ENCODE measurements at places on chromosomes 4 and X.

- DNase-seq: no peak
- no peak overlapping the region for H3K4me3 ChIP-seq
- H3K27ac ChIP-seq: no peak overlapping the region
- no peaks in the 10 kb centered on the region for H3K36me3 ChIP-seq
- no peaks in the 10 kb centered on the region for H3K27me3 ChIP-seq
Measured at GRCh38 chr4:968221-968620, 5.1 kb downstream of the DGKQ start.

GRCh38 chrX:150192816-150193215 is 170.3 kb upstream of the MAMLD1 start:
- no peak overlapping the region for H3K27ac ChIP-seq
- H3K4me1 ChIP-seq: no peaks in the 10 kb centered on the region
- no peak overlapping the region for H3K4me3 ChIP-seq
- H3K36me3 ChIP-seq: no peaks in the 10 kb centered on the region

- H3K36me3 ChIP-seq: peaks cover 6% of the 10 kb centered on the region
- no peaks in the 10 kb centered on the region for H3K27me3 ChIP-seq
- H3K27ac ChIP-seq: no peak overlapping the region
- DNase-seq: no peak
- H3K4me1 ChIP-seq: no peaks in the 10 kb centered on the region
Measured at GRCh38 chr4:105280338-105281123, 133.9 kb downstream of the TET2 start.

DNA sequence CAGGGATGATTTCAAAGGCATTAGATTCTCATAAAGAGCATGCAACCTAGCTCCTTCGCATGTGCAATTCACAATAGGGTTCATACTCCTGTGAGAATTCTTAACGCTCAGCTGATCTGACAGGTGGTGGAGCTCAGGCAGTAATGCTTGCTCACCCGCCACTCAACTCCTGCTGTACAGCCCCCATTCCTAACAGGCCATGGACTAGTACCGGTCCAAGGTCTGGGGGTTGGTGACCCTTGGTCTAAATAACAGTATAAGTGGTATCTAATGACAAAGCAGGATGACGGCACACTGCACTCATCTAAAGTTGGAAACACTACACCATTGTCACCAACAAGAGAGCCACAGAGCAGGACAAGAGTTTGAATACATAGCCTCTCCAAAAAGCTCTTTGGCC is 28.5 kb downstream of the ADGRA3 start:
- H3K4me1 ChIP-seq: peaks cover 39% of the 10 kb centered on the region
- H3K36me3 ChIP-seq: no peaks in the 10 kb centered on the region
- no peak for DNase-seq
- no peak overlapping the region for H3K4me3 ChIP-seq
- H3K27me3 ChIP-seq: no peaks in the 10 kb centered on the region

GRCh38 chrX:150548684-150549083 is 19.7 kb upstream of the MTM1 start:
- no peaks in the 10 kb centered on the region for H3K4me1 ChIP-seq
- H3K27ac ChIP-seq: no peak overlapping the region
- DNase-seq: no peak
- H3K27me3 ChIP-seq: no peaks in the 10 kb centered on the region
- no peaks in the 10 kb centered on the region for H3K36me3 ChIP-seq

GRCh38 chrX:12954981-12955380 is 19.9 kb upstream of the TMSB4X start:
- H3K4me3 ChIP-seq: no peak overlapping the region
- H3K27ac ChIP-seq: no peak overlapping the region
- no peak for DNase-seq

GRCh38 chr4:64068096-64068495 is 341.2 kb downstream of the TECRL start:
- no peak overlapping the region for H3K4me3 ChIP-seq
- H3K27ac ChIP-seq: no peak overlapping the region
- H3K36me3 ChIP-seq: no peaks in the 10 kb centered on the region
- DNase-seq: no peak
- H3K27me3 ChIP-seq: no peaks in the 10 kb centered on the region

DNA sequence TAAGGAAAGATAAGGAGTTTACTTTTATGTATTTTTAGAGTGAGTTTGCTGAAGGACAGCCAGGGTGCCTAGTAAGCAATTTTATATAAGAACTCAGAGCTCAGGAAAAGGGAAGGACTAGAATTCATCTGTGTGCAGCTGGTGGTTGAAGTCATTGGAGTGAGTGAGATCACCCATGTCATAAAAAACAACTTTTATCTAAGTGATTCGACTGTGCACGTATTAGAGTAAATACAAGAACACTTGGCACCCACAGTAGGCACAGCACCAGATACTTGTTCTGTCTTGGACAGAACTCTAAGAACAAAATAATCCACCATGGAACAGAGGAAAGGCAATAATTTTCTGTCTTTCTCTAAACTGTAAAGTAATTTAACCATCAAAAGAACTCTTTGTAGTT is 31.6 kb downstream of the SYNPO2 start:
- no peaks in the 10 kb centered on the region for H3K36me3 ChIP-seq
- no peaks in the 10 kb centered on the region for H3K27me3 ChIP-seq
- peaks cover 14% of the 10 kb centered on the region for H3K4me1 ChIP-seq
- H3K4me3 ChIP-seq: no peak overlapping the region
- no peak for DNase-seq

DNA sequence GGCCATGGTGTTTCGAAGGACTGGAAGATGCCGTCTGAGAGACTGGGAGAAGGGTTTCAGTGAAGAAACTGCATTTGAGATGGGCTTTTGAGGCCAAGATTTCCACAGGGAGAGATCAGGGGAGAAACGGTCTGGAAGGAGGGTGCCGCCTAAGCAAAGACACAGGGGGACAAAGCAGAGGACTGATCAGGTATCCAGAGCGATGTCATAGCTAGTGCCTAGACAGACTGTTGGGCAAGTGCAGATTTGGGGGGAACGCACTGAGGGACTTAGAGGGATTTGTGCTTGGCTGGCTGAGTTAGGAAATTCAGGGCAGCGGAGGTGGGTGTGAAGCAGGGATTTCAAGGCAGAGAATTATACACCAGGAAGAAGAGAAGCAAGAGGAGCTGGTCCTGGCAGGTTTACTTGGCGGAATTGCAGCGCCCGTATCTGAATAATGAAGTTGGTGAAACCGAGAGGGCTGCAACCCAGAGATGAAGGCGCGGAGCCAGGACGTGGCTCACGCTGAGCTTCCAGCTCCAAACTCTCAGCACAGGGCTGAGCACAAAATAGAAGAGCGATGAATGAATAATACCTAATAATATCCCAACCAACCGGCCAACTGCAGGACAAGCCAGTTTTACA is 106.9 kb downstream of the MAML3 start:
- no peaks in the 10 kb centered on the region for H3K36me3 ChIP-seq
- H3K4me3 ChIP-seq: no peak overlapping the region
- no peaks in the 10 kb centered on the region for H3K27me3 ChIP-seq
- H3K4me1 ChIP-seq: peaks cover 10% of the 10 kb centered on the region

GRCh38 chrX:37783305-37783704 is 3.4 kb downstream of the CYBB start:
- H3K4me3 ChIP-seq: no peak overlapping the region
- DNase-seq: no peak
- no peak overlapping the region for H3K27ac ChIP-seq
- no peaks in the 10 kb centered on the region for H3K36me3 ChIP-seq

DNA sequence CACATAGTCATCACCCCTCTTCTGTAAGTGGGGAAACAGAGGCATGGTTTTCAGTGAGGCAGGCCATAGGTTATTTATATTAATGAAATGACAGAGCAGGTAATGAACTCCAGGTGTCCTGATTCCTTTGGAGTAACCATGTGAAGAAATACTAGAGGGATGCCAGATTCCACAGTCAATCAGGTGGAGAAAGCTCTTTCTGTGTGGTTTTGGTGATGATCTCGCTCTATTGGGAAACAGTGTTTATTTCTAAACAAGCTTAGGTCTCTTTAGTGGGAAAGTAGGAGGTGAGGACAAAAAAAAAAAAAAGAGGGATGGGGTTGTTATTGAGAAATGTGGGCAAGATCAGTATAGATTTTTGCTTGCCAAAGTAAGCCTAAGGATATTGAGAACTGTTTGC is 12.2 kb downstream of the DOCK11 start:
- H3K27ac ChIP-seq: no peak overlapping the region
- DNase-seq: no peak
- H3K4me3 ChIP-seq: no peak overlapping the region
- H3K27me3 ChIP-seq: no peaks in the 10 kb centered on the region

Measured in RWPE2 (cell line).